ENCODE measurements at places on chromosomes 11 and 22.

DNA sequence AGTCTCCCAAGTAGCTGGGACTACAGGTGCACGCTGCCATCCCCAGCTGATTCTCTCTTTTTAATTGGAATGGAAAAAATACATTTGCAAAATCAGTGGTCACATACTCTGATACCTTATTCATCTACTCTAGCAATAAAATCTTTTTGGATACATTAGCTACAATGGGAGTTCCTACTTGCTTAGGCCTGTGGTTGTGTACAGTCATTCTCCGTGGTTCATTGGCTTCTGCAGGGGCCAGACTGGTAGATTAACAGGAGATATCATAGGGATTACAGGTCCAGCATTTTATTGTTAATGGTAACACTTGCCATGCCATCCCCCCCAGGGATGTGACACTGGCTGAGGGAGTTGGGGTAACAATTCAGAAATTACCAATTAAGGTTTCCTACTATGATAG, 140.0 kb downstream of the ADAMTS15 start:
- no peak for DNase-seq

DNA sequence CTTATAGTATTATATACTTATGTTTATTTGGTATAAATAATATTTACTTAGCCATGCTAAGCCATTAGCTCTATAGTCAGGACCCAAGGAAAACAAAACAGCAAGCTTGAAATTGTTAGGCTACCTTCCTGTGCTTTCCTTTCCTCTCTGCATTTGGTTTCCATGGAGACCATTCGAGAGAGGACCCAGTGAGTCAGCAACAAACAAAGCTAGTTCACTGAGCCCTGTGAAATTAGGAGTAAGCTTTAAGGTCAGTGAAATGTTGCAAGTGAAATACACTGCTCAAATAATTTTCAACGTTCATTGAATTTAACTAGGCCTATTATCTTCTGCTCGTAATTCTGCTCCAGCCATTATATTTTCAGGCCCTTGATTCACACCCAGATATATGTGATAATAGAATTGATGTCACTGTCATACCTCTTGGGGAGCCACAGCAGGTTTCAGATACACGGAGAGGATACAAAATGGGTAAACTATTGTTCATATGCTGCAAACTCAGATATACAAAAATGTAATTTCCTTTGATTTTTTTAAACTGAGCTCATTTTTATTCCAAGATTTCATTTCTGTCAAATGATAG, 9.1 kb upstream of the OR10D3 start:
- DNase-seq = peak; percentile 12

DNA sequence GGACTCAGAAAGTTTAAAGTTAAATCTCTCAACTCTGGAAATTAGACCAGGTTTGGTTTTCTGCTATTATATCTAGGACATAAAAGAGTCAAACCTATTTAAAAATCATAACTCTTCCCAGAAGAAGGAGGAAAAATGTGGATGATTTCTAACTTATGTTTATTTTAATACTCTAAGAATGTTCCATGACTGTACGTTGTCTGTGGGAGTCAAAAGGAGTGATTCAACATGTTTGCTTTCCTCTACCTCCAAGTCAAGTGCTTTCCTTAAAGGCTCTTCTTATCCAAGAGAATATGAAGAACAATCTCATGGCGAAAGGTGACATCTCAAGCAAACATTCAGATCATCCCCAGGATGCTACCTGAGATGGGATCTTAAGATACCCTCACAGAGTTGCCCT, 21.6 kb downstream of the OR51E1 start:
- no peak for DNase-seq

DNA sequence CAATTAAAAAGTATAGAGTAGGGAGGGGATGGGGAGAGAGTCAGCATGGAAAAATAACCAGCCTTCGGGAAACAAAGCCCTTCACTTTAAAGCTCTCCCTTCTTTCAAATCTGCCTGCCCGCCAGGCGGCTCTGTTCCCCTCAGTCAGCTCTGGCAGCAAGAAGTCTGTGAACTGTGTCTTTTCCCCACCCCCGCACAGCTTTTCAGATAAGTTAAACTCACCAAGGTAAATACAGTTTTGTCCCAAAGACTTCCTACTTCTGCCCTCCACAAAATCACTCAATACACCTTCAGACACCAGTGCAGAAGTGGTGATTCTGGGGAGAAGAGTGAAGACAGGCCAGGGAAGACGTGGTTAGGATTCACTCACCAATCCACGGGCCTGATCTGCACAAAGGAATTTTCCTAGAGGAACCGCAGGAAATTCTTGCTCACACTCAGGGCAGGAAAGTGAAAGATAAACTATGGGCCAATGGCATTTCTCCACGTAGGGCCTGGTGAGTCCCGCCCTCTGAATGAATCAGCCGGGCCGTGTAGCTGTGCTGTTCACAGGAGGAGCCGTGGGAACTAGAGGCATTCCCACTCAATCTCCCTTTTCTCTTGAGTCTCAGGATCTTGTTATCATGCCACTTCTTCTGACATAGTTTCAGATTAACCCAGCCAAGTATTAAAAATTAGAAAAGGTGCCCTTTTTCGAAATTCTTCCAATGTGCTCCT, at the start of gene TRIM5:
Gene TRIM5 (minus strand): TSS at position 429 of the 717 bp plus-strand sequence. CDS start 4,897 bp downstream, outside the sequence.
- DNase-seq = peak; percentile 85

GRCh38 chr22:50190941-50191741, 5.4 kb downstream of the TRABD start:
- peak; percentile 79 for DNase-seq

GRCh38 chr11:105045676-105046296, 651 bp upstream of the CARD16 start:
- DNase-seq = no peak

DNA sequence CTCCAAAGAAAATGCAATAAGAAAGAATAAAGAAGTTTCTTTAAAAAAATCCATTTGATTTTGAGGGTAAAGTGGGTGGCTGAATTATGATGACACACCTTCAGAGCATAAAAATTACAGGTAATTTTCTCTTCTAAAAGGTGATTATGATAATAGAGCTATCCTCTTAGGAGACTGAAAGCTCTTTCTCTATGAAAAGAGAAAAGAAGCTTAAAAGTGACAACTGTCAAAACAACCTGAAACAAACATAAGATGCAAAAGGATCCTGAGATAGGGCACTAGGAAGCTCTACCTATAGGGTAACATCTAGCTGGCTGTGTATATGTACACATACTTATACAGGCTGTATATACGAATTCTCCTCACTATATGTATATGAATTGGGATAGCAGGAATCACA, 270.2 kb downstream of the GUCY1A2 start:
- no peak for DNase-seq

DNA sequence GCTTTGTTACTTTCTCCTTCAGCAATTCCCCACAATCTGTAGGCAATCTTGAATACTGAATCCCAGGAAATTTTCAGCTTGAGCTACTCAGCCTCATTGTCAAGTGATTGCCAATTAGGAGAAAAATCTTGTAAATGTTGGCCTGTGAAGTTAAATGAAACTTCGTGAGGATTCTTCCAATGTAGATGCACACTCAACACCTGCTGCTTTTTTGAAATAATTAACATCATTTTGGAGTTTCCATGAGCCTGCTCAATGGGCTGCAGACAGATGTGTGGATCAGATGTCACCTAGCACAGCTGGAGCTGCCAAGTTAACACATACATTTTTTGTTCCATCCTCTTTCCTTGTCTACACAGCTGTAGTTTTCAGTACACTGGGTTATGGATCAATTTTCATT, 645.6 kb upstream of the LUZP2 start:
- DNase-seq = no peak

GRCh38 chr22:23176645-23177027, 3.7 kb upstream of the BCR start:
- DNase-seq = peak; percentile 12

All from activated CD4-positive, alpha-beta T cell treated with anti-CD3 and anti-CD28 coated beads, Interleukin-2, Interleukin-6, amounts not matched to agents 100 ng/mL and 50 ng/mL, durations not matched to agents 16 hours and 8 hours (primary cell).